ENCODE measurements at places on chromosomes 6 and 20.

DNA sequence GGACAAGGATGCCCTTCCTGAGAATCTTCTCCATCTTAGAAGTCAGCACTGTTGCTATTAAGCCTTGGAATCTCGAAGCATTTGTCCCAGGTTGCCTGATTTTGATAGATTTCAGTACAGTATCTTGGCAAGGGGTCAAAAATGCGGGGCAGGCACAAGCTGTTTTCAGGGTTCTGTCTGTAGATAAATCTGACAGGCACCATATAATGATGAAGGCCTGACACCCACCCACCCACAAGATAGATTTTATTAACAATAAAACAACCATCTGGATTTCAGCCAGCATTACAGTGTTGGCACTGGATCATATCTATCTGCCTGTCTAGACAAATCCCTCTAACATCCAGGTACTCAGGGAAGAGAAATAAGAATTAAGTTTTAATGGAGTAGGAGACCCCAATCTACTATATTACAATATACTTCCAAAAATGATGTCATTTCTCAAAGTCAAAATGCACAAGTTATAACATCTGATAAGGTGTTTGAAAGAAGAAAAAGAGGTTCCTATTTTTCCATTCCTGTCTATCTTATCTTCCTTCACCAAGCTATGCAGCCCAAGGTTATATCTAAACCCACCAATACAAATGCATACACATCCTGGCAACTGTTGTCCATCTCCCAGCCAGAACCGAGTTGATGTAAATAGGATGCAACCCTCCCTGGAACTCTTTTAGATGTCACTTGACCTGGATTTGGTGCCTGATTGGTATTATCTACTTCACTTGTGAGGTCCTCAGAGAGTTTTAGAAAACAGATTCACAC, 10.7 kb downstream of the NEDD9 start:
- no peak for DNase-seq

DNA sequence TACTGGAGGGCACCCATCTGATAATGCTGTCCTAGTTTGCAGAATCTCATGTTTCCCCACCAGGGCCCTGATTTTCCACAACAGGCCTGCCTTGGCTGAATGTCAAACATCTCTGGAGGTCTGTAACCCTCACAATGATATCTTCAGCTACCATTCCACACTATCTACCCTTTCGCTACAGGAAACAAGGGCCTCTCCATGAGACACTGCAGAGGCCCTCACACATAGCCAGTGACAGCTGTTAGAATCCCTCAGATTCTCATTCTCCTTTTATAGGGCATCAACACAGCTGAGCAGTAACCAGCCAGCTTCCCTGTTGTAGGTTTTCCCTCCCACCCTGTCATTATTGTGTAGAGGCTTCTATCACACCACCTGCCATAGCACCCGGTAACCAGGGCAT, 29.6 kb upstream of the MICB start:
- DNase-seq, result no peak

DNA sequence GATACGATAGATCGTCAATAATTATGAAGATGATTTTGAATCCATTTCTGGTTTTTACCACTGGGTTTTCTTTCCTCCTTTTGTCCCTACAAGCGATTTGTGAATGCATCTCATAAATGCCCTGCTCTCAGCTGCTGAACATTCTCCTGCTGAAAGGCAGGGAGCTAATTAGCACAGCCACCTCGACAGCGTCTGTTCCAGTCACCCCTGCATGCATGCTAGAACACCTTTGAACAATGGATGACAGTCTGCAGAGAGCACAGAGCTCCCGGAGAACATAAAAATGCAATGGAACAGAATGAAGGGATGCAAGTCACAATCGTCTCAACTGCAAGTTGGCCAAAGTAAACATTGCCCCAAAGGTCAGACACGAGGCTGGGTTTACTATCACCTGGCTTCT, 105.8 kb downstream of the SLC35B3 start:
- DNase-seq, result no peak

- no peak for DNase-seq
Observed at GRCh38 chr20:49885558-49886332, 29.6 kb downstream of the SPATA2 start.

- DNase-seq, result no peak
Observed at GRCh38 chr6:52049252-52050050, 38.0 kb downstream of the PKHD1 start.

DNA sequence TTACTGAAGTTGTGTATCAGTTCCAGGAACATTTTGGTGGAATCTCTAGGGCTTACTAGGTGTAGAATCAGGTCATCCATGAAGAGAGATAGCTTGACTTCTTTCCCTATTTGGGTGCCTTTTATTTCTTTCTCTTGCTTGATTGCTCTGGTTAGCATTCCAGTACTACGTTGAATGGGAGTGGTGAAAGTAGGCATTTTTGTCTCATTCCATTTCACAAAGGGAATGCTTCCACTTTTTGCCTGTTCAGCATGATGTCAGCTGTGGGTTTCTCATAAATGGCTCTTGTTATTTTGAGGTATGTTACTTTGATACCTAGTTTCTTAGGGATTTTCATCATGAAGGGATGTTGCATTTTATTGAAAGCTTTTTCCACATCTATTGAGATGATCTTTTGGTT, 195.3 kb downstream of the MOXD1 start:
- DNase-seq, result no peak

GRCh38 chr20:8474027-8474668, 342.1 kb downstream of the PLCB1 start:
- DNase-seq, result no peak

GRCh38 chr6:90028066-90028778, 134.0 kb downstream of the GJA10 start:
- DNase-seq, result no peak

- no peak for DNase-seq
Observed at GRCh38 chr6:107894809-107895396, 63.1 kb downstream of the SEC63 start.

GRCh38 chr6:72035486-72035885, 149.1 kb downstream of the RIMS1 start:
- DNase-seq, result no peak

DNA sequence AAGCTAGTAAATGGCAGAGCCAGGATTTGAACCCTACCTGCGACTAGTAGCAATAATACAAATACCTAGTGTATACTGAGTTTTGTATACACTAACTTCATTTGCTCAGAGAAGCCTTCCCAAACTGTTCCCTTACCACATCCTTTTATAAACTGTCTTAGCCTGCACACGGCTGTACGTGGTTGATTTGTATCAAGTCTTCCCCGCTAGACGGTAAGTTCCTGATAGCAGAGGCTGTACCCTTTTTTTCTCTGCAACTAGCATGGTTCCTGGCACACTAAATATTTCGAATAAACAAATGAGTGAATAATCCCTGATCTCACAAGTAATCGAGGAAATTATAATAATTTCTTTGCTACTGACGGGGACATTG, 636 bp downstream of the RTF2 start:
- DNase-seq, result no peak

DNA sequence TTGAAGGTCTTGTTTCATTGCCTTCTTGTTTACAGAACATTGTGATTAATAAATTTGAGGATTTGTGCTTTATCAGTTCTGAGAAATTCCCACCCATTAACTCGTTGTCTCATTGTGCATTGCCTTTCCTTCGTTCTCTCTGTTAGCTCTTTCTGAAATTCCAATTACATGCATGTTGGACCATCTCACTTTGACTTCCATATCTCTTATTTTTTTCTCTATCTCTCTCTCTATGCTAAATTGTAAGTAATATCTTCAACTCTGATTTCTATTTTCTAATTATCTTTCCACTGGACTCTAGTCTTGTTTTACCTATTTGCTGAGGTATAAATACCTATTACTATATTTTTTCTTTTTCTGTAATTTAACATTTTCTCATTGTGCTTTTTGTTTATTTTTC, 92.3 kb downstream of the SHLD1 start:
- no peak for DNase-seq

DNA sequence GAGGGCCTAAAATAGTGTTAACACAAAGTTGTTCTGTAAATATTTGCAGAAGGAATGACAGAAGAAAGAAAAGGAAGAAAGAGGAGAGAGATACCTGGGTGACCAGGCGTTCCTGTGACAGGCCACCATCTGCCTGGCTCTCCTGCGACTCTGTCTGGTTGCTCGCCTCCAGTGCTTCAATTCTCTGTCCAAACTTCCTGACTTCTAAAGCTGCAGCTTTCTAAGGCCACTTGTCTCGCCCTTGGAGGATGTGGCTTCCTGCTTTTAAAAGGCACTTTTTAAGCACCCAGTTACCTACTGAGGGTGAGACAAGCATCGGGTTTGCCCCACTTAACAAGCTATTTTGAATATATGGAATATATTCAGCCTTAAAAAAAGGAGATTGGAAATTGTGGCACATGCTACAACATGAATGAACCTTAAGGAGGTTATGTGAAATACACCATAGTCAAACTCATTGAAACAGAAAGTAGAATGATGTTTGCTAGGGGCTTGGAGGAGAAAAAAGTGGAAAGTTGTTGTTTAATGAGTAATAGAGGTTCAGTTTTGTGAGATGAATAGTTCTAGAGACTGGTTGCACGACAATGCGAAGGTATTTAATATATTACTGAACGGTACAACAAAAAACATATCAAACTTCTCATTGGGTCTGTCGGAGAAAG, 32.8 kb downstream of the VIP start:
- no peak for DNase-seq
